Renal cortex interstitium (tissue), 15 donors: ENCODE measurements at places on chromosomes 2 and 18. TPM values are rescaled to one million over a fixed set of nuclear protein-coding genes. Genes with fewer than 3 reads are reported as not detected.

- no peak for DNase-seq
Measured at GRCh38 chr2:27903649-27904404, 13.3 kb downstream of the BABAM2 start.

GRCh38 chr2:106053116-106053515, 141.0 kb downstream of the UXS1 start:
- DNase-seq, result no peak

DNA sequence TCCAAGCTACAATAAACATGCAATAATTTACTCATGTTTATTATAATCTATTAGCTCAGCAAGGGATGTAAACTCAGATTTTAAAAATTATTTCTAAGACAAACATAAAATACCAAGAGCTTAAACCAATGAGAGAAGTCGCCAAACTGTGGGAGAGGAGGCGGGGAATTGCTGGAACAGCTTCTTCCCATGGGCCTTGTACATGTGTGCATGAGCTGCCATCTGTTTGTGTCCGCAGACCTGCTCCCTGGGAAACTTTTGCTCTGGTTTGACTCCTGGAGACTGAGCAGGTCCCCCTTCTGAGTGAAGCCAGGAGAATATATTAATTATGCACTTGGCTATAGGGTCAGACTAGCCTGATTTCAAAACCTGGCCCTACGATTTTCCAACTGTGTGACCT, 655.9 kb upstream of the SOX11 start:
- DNase-seq, result no peak

- no peak for DNase-seq
Measured at GRCh38 chr2:232878855-232879617, 9.0 kb downstream of the SNORC start.

COL6A3 gene
- 278 TPM for polyA plus RNA-seq

GRCh38 chr18:41263956-41264355, 691.1 kb upstream of the PIK3C3 start:
- DNase-seq, result no peak

DNA sequence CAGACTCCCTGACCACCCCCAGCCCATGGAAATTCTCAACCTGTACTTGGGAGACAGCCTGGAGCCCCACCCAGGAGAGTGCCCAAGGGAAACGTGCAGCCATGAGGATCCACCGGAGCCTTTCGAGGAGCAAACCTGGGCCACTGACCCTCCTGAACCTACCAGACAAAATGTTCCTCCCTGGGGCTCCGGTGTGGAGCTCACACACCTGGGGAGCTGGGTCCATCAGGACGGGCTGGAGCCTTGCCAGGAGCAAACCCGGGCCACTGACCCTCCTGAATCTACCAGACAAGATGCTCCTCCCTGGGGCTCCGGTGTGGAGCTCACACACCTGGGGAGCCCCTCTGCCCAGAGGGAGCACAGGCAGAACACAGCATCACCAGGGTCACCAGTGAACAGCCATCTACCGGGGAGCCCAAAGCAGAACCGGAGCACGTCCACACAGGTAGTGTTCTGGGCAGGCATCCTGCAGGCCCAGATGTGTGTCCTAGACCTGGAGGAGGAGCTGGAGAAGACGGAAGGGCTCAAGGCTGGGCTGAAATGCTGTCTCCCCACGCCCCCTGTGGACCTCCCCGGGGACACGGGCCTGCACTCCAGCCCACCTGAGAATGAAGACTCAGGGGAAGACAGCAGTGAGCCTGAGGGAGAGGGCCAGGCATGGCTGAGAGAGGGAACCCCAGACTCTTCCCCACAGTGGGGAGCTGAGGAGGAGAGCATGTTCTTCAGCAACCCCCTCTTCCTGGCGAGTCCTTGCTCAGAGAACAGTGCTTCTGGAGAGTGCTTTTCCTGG, 8.9 kb downstream of the PSD4 start:
- DNase-seq, result no peak

- no peak for DNase-seq
Measured at GRCh38 chr2:61367177-61367576, 103.7 kb downstream of the USP34 start.

GRCh38 chr2:101818531-101819451, 121.3 kb downstream of the MAP4K4 start:
- DNase-seq, result no peak

ZNF236 gene
- 12.3 TPM for polyA plus RNA-seq

DNA sequence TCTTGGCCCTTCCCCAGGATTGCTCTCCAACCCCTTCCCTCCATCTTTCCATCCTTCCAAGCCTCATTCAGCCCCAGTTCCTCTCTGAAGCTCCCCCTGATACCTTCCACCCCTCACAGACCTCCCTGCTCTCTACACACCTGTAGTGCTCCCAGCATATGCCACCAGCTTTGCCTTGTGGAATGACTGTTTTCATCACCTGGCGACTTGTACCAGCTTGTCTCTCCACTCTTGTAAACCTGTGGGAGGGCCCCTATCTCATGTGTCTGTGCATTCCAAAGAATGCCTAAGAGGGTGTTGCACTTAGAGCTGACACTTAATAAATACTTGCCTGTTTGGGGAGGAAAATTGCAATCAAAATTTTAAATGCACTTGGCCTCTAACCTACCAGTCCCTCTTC, 198.7 kb downstream of the BCL11A start:
- no peak for DNase-seq

- DNase-seq, result no peak
Measured at GRCh38 chr2:66301022-66301766, 133.7 kb upstream of the MEIS1 start.

GRCh38 chr2:27811768-27812167, 40.2 kb downstream of the MRPL33 start:
- DNase-seq, result no peak

- DNase-seq, result no peak
Measured at GRCh38 chr2:186868344-186868743, 19.4 kb upstream of the ZSWIM2 start.

DNA sequence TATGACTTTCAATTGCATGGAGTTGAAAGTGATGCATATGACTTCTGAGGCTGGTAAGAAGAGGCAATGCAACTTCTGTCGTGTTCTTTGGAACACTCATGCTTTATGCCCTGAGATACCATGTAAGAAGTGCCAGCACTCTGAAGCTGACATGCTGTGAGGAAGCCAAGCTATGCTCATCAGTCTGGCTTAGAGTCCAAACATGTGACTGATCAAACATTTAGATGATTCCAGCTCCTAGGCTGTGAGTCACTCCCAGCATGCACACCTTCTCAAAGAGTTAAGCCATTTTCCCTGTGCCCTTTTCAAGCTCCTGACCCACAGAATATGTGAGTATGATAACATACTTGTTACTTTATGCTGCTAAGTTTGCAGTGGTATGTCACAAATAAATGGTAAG, 15.8 kb upstream of the VRK2 start:
- no peak for DNase-seq

DNA sequence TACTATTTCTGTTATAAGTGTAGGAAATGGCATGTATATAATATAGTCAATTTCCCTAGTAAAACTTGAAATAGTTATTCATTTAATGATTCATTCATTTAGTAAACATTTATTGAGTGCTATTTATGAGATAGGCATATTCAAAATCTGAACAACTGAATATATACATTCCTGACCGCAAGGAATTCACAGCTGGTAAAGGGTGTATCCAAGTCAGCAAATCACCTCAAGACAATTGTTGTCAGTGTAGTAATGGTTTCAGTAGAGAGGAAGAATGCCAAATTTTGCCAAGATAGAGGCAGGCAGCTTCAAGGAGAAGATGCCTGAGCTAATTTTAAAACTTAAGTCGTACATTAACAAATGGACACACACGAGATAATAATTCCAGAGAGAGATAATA, 89.8 kb upstream of the CHST9 start:
- DNase-seq, result no peak

DSG4 gene
- polyA plus RNA-seq, result 0.05 TPM

- peak; percentile 47 for DNase-seq
Measured at GRCh38 chr2:217835931-217836891, 166.6 kb downstream of the TNS1 start.

GRCh38 chr2:46669016-46669415, 189.7 kb downstream of the TMEM247 start:
- no peak for DNase-seq

CXCR1 gene
- polyA plus RNA-seq, result 0.06 TPM

GRCh38 chr2:1937066-1937465, 192.8 kb upstream of the PXDN start:
- no peak for DNase-seq

DNA sequence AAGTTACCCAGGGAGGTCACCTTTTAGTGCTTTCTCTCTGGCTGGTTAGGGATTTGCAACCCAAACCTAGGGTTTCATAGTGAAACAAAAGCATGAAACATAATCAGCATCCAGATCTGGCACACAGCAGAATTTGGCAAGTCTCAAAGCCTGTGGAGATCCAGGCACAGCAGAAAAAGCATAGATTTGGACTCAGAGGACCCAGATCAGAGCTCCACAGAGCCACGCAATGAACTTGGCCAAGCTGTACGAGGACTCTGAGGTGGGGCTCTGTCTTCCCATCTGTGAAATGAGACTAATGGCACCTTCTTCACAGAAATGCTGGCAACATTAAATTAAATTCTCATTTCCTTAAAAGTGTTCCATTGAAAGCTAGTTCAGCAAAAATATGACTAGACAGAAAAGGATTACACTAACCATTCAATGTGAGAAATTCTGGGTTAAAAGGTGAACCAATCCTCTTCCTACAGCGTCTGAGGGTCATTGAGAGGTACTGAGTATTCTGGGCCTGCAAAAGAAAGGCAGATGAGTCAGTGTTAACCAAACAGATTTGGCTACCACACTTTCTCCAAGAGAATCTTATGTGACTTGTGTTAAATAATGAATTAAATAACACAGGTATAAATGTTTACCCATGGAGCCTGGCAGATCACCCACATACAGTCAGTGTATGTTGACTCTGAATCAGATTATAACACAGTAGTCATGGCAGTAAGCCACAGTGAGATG, 266.3 kb downstream of the MREG start:
- no peak for DNase-seq

DNA sequence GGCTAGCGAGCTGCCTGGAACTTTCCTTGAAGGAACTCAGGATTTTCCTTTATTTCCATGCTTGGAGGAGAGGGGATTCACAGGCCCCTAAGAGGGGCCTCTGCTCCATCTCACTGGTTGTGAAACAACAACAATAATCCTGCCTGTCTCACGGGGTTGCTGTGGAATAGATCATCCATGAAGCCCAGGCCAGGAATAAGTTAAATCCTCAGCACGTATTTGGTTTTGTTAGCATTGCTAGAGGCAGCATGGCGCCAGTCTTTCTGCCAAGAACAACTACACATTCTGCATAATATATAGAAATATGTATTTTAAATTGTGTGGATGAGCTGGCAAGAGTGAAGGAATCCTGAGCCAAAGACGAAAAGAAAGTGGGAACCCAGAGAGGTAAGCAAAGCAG, 80.8 kb upstream of the L3MBTL4 start:
- no peak for DNase-seq

CCL20 gene
- 0.39 TPM for polyA plus RNA-seq

DNA sequence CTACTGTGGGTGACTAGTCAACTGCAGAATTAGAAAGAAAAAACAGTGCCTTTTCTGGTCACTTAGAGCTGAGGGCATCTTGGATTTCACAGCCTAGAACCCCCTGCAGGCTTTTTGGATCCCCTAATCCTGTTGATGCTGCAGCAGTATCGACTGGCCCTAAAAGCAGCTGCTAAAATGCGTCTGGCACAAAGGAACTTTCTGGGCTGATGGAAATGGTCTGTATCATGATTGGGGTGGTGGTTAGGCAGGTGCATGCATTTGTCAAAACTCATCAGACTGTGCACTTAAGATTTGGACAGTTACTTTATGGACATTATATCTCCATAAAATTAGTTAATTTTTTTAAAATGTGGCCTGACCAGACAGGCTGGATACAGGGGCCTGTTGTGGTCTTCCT, 149.8 kb downstream of the KLHL29 start:
- DNase-seq, result no peak

DNA sequence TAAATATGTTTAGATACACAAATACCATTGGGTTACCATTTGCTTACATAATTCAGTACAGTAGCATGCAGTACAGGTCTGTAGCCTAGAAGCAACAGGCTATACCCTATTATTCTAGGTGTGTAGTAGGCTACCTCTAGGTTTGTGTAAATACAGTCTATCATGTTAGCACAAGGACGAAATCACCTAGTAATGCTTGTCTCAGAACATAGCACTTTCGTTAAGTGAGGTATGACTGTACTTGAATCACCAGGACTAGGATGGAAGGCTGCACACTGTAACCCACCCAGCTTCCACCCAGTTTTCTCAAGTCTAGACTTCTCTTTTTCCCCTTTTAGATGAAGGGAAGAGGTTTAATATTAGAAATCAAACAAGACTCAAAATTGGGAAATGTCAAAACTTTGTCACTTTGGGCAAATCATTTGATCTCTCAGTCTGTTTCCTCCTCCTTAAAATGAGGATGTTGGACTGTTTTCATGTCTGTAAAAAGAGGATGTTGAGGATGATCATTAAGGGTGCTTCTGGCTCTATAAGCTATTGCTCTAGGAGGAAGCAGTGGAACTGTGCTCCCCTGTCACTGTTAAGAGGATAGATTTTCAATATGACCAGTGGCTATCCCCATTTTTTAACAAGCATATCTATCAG, 3.7 kb upstream of the SOCS6 start:
- DNase-seq, result no peak

IL18RAP gene
- 0.27 TPM for polyA plus RNA-seq

- DNase-seq, result no peak
Measured at GRCh38 chr2:223306371-223306770, 254.4 kb downstream of the KCNE4 start.

DNA sequence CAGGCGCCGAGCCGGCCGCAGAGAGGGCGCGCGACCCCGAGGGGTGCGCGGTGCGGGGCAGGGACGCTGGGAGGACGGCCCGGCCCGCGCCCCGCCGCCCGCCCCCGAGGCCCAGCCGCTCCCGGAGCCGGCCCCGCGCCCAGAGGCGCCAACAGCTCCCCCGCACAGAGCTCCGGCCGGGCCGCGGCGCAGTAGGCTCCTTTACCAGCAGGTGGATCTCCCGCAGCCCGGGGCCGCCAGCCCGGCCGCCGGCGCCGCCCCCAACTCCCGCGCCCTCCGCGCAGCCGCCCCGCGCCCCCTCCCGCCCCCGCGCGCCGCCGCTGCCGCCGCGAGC, 258 bp downstream of the MGAT4A start:
- DNase-seq, result no peak

- DNase-seq, result no peak
Measured at GRCh38 chr2:53183581-53183980, 584.0 kb upstream of the CHAC2 start.

- no peak for DNase-seq
Measured at GRCh38 chr2:217413193-217413592, 553.3 kb upstream of the TNP1 start.

GRCh38 chr2:28982381-28982950, 1.4 kb downstream of the TOGARAM2 start:
- no peak for DNase-seq

- no peak for DNase-seq
Measured at GRCh38 chr2:217801115-217801531, 201.7 kb downstream of the TNS1 start.
